ENCODE measurements at places on chromosomes 4 and X.

DNA sequence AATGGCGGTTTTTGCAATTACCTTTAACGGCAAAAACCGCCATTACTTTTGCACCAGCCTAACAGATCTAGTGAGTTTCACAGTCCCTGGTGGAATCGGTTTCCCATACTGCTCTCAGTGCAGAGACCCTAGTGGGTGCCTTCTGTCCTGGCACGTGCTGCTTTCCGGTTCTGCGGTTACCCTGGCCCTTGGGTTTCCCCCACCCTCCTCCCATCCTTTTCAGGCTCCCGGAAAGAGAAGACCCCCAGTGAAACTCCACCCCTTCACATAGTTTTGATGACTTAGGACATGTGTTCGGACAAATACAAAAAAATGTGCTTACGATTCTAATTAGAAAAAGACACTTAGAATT lies 36.9 kb downstream of the NLGN3 start:
- DNase-seq: no peak

- DNase-seq: no peak
These were observed 19.4 kb downstream of the MTTP start for GRCh38 chr4:99593781-99594641.

DNA sequence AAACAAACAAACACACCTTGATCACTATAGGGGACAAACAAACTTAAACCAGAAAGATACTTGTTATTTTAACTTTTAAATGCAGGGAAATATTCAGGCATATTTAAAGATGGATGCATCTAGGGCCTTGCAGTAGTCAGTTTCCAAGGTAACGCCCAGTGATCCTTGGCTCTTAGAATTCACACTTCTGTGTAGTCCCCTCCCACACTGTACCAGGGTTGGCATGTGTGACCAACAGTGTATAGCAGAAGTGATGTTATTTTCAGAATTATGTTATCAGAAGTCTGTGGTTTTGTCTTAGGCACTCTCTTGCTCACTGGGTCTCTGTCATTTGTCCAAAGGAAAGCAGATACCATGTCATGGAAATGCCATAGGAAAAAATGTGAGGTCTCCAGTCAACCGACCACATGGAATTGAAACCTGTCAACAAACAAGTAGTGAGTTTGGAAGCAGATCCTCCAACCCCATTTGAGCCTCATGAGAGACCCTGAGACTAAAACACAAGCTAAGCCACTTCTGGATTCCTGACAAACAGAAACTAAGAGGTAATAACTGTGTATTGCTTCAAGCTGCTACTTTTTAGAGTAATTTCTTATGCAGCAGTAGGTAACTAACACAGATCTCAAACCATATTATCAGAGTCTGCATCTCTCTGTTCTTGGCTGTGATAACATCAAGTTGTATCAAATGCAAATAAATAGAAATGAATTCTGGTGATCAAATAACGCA lies 670.3 kb downstream of the KCTD8 start:
- no peak for DNase-seq

DNA sequence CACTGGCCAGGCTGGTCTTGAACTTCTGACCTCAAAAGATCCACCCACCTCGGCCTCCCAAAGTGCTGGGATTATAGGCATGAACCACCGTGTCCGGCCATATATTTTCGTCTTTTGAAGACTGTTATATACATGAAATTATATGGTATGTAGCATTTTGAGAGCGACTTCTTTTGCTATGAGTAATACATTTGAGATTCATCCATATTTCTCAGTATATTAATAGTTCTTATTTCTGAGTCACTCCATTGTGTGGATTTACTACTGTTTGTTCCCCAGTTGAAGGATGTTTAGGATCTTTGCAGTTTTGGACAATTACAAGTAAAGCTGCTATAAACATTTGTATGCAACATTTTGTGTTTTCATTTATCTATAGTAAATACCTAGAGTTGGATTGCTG lies 34.9 kb downstream of the GNL3L start:
- DNase-seq: no peak

GRCh38 chr4:37721995-37722638 lies 35.9 kb upstream of the RELL1 start:
- DNase-seq: no peak
